Mucosa of descending colon (tissue), 3 donors: ENCODE measurements at places on chromosomes 4 and X. TPM values are rescaled to one million over a fixed set of nuclear protein-coding genes. Genes with fewer than 3 reads are reported as not detected.

DNA sequence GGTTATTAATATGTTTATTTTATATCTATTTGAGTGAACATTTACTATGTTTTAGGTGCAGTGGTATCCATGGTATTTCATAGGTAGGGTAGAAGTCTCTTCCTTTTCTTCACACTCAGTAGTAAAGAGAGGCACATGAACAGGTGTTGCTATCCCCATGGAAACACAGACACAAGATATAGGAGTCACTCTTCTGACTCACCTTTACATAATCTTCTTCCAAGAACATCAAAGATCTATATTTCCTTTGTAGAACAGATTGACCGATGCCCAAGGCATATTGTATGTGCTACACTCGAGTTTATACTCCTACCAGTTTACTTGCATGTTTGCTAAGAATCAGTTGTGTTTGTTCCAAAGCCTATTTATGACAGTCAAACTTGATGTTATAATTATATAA is 1997.4 kb downstream of the C4orf33 start:
- no peak for DNase-seq

GRCh38 chrX:134880866-134881265 is 109.9 kb upstream of the SMIM10 start:
- DNase-seq, result no peak

BGN gene
- 10.1 TPM for total RNA-seq

- no peak for DNase-seq
Observed at GRCh38 chr4:142129931-142130330, 493.5 kb downstream of the IL15 start.

LANCL3 gene
- 6.5 TPM for total RNA-seq

HELT gene
- not detected for total RNA-seq

DNA sequence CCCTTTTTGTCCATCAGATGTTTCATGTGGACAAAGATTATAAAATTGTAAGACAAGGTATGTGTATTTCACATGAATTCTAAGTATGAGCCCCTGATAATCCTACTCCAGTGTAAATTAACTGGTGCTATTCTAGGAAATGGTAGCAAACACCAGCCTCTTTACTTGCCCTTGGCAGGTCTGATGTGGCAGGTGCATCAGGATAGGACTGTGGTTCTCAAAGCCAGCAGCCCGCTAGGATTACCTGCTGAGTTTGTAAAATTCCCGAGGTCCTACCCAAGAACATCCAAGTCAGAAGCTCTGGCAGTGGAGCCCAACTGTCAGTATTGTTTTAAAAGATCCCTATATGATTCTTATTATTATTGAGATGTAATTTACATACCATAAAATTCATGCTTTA is 174.0 kb upstream of the ANXA3 start:
- DNase-seq, result no peak
